Inflammatory macrophage treated with lipopolysaccharide for 1 hour (primary cell): ENCODE measurements at places on chromosomes 1 and 21.
A peak's percentile ranks its signal among the peaks of the same experiment; 100 is the strongest.

DNA sequence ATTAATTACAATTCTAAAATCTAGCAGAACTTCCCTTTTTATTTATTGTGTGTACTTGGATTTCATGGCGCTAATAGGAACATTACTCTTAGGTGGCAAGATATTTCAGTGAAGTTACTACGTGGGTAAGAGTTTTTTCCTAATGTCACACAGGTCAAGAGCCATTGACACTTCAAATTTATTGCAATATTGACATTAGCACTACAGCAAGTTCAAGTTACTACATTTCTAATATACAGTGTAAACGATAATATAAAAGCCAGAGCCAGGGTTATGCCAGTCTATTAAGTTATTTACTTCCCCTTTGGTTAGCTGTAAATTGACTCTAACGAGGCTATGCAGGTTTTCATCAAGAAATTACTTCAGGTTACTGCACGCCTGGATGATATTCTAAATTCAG is 29.7 kb downstream of the CHODL start:
- DNase-seq = no peak

DNA sequence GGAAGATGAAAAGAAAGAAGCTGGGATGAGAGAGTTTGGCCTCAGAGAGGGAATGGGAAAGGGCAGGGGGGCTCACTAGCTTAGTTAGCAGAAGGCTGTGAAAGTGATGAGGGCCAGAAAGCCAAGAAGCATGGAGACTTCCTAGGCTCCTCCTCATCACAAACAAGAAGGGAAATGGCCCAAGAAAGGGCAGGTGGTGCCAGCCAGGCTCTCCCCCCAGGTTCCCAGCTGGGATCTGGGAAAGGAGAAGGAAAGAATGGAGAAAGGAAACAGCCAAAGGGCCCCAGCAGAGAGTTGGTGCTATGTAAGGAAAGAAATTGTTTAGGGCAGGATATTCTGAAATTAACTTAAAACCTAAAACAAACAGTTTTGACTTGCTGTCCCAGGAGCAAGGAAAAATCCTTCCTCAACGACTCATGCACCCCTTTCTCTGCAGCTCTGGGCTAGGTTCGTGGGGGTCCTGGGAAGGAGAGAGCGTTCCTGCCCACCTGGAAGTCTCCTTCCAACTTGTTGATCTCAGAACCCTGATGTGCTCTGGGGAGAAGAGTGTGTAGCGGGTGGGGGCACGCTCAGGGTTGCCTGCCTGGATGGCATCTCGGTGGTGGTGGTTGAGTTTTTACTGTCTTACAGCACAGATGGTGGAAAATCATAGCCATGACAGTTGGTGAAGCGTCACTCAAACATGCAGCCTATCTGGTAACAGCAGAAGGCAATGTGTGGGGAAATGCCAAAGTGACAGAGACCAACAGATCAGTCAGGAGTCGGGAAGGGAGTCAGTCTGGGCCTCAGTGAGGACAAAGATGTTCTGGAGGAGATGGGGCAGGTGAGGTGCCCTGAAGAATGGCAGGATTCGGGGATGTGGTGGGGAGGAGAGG is 147.3 kb downstream of the CLIC6 start:
- DNase-seq = no peak

DNA sequence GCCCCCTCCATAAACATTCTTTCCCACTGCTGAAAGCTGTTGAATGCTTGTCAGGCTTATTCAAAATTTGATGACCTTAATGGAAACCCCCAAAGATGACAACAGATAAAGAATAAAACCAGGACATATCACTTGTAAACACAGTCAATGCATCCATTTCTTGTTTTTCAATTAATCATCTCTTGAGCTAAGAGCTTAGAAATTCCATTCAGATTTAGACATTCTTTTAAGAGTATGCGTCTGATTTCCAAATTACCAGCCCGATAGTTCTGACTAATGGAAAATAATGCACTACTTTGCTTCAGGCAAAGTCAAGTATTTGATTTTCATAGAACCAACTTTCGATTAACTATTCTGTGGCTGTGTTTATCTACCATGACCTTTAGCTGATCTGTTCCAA is 100.6 kb upstream of the RUNX1 start:
- no peak for DNase-seq

- DNase-seq = no peak
Measured at GRCh38 chr1:226069811-226070489, 7.4 kb downstream of the H3-3A start.

DNA sequence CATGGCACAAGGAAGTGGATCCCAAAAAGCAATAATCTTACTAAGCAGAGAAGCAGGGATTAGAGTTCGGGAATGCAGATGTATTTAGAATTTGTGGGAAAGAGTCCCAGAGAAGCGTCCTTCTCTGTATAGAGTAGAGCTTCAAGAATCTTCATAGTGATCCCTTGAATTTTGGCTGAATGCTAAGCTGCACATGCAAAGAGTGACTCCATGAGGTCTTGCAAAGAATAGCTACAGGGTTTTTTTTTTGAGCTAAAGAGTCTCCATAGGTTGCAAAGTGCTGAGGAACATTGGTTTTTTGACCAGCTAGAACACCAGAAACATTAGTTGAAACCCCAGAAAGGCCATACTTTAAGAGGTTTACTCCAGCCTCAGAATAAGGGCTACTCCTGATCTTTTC is 206.7 kb downstream of the CTH start:
- no peak for DNase-seq

- DNase-seq = no peak
Measured at GRCh38 chr1:37817481-37817880, 9.5 kb upstream of the YRDC start.

- DNase-seq = no peak
Measured at GRCh38 chr1:163170975-163171676, 31.6 kb downstream of the RGS5 start.

- DNase-seq = no peak
Measured at GRCh38 chr1:243315455-243315854, 59.6 kb downstream of the SDCCAG8 start.

- no peak for DNase-seq
Measured at GRCh38 chr1:156276966-156277381, 5.7 kb downstream of the SMG5 start.

GRCh38 chr1:55289614-55290013 is 74.5 kb upstream of the USP24 start:
- no peak for DNase-seq

DNA sequence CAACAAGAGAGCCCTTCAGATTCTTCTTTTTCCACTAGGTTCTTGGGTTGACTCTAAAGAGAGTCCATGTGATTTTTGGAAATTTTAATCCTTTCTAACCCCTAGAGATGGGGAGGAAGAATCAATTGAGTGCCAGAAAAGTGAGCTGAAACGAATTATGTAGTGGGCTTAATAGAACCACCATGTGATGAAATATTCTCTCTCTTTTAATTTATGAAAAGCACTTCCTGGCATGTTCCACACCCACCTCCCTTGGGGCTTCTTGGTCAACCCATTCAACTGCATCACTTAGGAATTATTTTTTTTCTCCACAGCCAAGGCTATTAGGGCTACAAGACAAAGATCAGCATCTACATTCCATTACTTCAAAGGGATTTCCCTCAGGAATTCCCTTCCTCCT is 79.6 kb downstream of the ZC3H11B start:
- DNase-seq = no peak

GRCh38 chr21:41066086-41066938 is 101.6 kb upstream of the BACE2 start:
- DNase-seq = no peak

- no peak for DNase-seq
Measured at GRCh38 chr1:28830814-28831213, 18.8 kb downstream of the OPRD1 start.

- DNase-seq = no peak
Measured at GRCh38 chr1:170678027-170678600, 14.2 kb downstream of the PRRX1 start.

DNA sequence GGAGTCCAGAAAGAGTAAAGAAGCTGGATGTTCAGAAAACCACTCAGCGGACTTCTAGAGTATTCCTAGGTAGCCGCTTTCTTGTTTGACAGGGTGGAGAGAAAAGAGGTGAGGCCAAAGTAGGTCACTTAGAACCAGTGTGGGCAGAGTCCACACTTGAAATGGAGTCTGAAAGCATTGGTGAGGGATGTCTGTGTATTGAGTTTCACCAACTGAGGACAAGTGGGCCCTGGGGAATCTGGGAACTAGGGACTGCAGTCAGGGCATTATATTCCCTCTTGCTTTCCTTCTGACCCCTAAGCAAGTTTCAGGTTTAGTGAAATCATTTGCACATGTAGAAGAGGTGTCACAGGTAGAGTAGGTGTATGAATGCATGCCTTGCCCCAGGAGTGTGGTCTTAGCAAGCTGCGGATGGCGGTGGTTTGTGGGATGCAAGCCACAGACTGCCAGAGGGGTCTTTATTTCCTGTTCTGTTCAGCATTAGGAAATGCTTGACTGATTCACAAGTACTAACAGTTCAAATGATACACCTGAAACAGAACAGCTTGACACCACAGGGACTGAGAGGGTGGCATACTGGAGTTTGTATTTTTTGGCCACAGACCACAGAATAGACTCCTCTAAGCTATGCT is 1.1 kb upstream of the GNG12 start:
- no peak for DNase-seq

DNA sequence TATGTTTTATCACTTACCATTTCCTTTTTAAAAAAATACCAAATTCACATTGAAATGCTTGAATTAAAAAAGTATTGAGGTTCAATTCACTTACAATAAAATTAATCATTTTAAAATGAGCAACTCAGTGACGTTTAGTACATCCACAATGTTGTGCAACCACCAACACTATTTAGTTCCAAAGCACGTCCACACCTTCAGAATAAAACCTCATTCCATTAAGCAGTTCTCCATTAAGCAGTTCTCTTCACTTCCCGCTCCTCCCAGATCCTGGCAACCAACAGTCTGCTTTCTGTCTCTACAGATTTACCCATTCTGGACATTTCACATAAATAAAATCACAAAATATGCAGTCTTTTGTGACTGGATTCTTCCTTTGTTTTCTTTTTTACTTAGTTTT is 41.3 kb downstream of the GNG4 start:
- DNase-seq = no peak

DNA sequence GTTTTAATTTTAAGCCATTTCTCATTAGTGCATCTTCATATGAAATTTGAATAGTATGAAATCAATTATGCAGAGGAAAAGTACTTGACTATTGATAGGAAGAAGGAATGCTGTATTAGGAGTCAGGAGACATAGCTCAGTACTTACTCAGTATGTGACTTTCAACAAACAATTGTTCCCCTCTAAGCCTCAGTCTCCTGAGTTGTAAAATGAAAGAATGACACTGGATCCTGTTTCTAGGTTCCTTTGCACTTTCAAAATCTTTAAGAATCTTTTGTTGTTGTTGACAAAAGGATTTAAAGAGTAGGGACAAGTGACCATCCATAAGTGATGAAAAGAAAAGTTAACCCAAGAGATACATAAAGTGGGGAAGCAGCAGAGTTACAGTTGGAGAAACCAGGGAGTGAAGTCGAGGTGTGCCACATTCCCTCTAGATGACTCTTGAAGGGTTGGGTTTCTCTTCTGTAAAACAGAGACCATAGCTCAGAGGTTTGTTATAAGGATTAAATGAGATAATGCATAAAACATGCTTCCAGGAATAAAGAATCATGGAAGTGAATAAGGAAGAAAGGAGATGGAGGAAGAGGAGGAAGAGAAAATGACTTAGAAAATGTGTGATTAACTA is 105.7 kb upstream of the KCNJ15 start:
- DNase-seq = no peak

GRCh38 chr1:41416552-41417334 is 55.5 kb downstream of the FOXO6 start:
- peak; percentile 40 for DNase-seq

GRCh38 chr1:96764469-96764868 is 42.9 kb downstream of the PTBP2 start:
- DNase-seq = no peak

DNA sequence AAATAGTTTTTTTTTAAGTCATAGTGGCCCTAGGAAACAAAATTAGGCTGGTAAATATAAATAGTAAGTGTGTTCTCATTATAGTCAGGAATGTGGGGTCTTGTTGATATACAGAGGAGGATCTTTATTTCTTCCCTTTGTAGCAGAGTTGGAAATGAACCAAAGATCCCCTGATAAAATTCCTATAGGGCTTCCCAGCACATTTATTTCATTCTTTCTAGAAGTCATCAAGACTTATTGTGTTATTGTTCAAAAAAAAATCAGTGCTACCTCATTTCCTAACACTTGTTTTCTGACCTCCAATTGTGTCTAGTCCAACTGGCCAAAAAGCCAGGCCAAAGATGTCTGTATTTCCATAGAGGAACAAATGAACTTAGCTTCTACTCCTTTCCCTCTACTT is 7.6 kb upstream of the PLEKHO1 start:
- DNase-seq = no peak

GRCh38 chr1:85678193-85678592 is 30.0 kb downstream of the ZNHIT6 start:
- DNase-seq = no peak

DNA sequence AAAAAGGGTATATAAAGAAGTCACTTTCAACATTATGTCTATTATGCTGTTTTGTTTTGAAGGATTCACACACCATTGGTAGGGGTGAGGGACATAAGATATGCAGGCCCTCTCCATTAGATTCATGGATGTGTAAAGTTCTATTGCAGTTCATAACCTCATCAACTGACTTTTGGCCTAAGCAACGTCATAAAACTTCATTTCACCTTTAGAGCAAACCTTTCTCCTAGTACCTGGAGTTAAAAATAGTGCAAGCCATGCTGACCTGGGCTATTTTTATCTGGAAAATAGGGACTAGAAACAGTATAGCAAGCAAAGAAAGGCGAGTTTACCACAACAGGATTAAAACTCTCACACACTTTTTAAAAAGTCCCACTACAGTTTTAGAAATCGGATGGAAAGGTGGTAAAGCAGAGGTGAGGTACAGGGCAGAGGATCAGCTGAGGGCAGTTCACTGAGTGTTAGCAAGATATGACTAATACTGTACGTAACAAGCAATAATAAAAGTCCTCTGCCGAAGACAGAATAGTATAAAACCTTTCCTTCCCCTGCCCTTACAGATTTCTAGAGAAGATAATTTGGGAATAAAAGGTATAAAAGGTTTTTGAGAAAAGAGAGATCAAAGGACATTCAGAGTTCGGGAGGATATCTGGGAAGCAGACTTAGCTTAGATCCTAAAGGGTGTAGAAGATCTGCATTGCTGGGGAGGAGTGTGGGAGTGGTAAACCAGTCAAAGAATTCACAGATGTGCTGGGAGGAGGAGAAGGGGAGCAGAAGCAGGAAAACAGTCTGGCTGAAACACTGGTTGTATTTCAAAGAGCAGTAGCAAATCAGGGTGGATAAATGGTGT is 14.3 kb downstream of the EGLN1 start:
- no peak for DNase-seq

- no peak for DNase-seq
Measured at GRCh38 chr21:19031953-19032352, 628.4 kb upstream of the TMPRSS15 start.

GRCh38 chr1:58814251-58815068 is 30.6 kb upstream of the JUN start:
- DNase-seq = peak; percentile 55

DNA sequence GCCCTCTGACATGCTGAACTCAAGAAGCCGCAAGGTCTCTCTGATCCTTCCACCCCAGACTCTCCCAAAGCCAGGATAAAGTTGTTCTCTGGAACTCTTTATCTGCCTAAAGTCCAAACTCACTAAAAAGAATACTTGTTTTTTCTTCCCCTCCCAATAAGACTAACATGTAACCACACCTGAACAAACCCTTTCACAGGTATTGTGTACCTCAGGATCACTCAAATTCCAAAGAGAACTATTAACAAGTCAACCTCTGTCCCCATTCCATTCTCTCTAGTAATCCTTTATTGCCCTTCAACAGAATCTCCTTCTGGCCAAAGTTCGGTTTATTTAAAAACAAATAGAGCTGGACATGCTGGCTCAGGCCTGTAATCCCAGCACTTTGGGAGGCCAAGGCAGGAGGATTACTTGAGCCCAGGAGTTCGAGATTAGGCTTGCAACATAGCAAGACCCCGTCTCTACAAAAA is 4.1 kb upstream of the TOE1 start:
- no peak for DNase-seq
